Activated naive CD4-positive, alpha-beta T cell treated with Interleukin-2 at 50 U/mL for 16 hours (primary cell): ENCODE measurements at places on chromosomes 2 and 18.

DNA sequence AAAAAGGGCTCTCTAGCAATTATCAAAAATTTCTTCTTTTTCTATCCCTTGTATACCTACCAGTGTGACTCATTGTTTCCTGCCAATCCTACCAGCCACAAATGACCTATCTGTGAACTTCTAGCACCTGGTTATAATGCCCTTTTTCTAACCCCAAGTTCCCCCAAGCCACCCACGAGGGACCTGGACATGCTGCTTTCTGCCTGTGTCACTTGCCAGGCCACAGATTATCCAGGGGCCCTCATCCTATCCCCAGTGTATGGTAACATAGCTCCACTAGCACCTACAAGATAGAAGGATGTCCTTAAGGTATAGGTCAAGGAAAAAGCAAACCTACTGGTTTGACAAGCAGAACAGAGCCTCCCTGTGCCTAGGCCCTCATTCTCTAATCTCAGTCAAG, 26.8 kb downstream of the AAK1 start:
- peak; percentile 50 for DNase-seq

DNA sequence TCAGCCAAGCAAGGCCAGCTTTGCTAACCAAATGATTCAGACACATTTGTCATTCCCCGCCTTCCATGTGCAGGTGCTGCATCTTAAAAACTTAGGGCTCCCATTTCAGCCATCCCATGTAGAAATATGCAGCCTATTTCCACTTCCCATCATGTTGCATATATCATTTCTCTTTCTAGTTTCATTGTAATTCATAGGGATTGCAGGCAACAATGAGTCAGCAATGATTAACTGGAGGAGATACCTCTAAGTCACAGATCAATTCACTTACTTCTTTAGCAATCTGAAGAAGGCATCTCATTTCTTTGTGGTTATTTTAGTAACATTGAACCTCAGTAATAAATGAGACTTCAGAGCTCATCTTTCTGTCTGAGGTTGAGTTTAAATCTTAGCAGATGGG, 276.1 kb upstream of the PKDCC start:
- no peak for DNase-seq

DNA sequence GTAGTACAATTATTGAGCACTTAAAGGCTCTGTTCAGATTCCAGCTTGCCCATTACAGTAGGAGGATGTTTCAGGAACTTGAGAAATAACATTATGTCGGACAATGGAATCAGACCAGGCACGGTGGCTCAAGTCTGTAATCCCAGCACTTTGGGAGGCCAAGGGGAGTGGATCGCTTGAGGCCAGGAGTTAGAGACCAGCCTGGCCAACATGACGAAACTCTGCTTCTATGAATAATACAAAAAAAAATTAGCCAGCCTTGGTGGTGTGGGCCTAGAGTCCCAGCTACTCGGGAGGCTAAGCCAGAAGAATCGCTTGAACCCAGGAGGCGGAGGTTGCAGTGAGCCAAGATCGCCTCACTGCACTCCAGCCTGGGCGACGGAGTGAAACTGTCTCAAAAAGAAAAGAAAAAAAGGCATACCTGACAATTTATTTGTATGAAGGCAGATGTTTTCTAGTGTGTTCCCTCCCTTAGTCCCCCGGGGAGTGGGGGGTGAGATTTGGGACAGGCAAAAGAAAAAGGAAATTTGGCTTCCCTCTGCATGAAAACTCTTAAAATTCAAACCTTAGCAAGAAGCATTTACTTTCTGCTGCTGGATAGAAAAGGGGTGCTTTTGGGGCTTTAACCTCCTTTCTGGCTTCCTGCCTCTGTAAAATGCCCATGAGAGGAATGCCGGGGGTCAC, 13.7 kb upstream of the ZNF532 start:
- DNase-seq, result no peak

GRCh38 chr2:147425437-147426029, 419.3 kb upstream of the ACVR2A start:
- no peak for DNase-seq

DNA sequence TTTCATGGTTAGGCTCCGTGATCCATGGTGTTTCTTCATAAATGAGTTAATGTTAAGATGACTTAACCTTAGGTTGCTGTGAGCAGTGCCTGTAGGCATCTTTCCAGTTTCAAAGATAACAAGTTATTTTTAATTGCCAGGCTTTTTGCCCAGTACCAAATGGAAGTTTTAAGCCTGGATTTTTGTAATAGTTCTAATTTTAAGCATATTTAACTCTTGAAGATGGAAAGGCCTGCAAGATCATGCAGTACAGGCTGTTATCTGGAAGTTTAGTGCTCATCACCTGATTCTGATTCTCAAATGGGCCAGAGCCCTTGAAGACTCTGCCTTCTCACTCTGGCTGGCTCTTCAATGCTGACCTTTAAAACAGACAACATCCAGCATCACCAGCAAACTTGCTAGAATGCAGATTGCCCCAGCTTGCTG, 141.3 kb downstream of the NCK2 start:
- no peak for DNase-seq

GRCh38 chr2:27964067-27964466, 73.5 kb downstream of the BABAM2 start:
- no peak for DNase-seq

DNA sequence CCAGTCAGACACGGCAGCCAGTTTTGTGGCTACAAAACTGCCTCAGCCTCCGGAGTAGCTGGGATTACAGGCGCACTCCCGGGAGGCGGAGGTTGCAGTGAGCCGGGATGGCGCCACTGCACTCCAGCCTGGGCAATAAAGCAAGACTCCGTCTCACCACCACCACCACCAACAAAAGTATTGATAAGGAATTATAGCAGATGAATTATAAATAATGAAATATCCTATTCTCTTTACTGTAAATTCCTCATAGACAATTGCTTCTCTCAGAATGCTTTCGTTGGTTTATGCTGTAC, 1.4 kb upstream of the FAM161A start:
- DNase-seq, result no peak

DNA sequence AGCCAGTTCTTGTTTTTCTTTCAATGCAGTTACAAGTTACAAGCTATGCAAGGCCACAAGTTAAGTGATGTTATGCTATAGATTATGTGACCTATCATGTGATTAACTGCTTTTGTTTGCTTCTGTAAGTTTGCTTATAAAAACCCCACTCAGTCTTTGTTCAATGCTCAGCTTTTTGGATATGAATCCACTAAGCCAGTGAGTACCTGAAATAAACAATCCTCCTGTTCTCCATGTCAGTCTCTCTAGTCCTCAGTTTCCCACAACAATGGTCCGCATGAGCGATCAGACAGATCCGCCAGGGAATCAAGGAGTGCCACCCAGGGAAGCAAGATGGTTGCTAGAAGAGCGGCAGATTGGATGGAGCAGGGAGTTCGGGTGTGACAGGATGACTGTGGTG, 30.7 kb upstream of the ZNF236 start:
- DNase-seq, result no peak

DNA sequence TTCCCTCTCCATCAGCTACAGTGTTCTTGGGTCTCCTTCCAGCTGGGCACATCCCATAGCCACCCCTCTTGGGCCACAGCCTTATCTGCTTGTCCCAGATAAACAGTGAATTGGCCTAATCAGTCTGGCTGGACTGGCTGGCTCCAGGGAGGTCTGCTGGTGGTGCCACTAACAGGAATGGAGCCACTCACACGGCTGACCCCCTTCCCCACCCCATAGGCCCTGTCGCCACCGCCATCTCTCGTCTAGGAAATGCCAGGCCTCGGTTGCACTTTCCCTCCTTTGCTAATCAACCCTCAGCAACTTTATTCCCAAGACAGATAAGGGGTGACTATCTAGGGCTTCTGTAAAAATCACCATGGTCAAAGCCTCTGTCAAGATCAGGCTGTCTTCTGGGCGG, 23.0 kb upstream of the TNP1 start:
- DNase-seq, result no peak

DNA sequence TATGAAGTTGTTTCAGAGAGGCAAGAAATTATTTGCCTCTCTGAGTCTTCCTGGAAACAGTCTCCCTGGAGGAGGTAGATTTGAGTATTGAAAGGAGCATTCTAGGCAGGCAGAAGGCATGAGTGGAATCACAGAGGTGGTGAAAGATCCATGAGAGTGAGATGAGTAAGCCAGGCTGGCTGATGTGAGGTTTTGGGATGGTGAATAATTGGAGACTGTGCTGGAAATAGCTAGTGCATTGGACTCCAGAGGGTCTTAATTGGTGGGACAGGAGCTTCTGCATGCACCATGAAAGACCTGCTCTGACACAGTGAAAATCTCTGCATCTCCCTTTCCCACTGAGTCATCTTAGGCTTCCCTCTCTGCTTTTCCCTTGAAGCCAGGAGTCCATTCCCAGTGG, 46.3 kb downstream of the CDC42EP3 start:
- DNase-seq, result no peak

DNA sequence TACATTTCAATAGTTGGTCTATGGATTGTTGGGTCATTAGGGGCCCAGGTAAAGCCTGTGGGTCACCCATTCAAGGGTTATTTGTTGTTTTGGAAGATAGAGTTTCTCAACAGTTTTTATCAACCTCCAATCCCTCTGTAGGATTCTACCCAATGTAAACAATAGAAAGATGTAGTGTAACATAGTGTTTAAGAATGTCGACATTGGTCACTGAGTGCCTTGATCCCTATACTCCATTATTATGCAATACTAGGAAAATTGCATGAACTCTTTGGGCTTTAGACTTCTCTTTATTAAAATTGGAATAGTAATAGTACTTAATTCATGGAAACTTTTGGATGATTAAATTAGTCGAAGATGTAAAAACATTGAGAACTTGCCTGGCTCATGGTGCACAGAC, 292.1 kb downstream of the GPD2 start:
- DNase-seq, result no peak

DNA sequence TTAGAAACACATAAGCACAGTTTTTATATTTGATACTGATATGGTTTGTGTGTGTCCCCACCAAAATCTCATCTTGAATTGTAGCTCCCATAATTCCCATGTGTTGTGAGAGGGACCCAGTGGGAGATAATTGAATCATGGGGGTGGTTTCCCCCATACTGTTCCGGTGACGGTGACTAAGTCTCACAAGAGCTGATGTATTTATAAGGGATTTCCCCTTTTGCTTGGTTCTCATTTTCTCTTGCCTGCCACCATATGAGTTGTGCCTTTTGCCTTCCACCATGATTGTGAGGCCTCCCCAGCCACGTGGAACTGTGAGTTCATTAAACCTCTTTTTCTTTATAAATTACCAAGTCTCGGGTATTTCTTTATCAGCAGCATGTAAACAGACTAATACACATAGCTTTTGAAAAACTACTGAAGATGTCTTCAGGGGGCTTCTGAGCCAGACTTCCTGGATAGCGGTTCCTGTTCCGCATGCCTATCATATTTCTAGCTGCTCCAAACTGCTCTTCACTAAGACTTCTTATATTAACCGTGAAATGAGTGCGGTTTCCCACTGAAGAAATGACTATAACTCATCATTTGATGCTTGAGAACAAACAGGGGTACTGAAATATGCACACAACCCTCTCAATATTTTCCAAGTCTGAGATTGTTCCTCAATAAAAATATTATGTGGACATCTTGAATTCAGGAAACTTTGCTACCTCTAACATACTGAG, 75.8 kb downstream of the SPHKAP start:
- DNase-seq, result no peak
